GM18507 (cell line): ENCODE measurements at places on chromosomes 12 and 14.

DNA sequence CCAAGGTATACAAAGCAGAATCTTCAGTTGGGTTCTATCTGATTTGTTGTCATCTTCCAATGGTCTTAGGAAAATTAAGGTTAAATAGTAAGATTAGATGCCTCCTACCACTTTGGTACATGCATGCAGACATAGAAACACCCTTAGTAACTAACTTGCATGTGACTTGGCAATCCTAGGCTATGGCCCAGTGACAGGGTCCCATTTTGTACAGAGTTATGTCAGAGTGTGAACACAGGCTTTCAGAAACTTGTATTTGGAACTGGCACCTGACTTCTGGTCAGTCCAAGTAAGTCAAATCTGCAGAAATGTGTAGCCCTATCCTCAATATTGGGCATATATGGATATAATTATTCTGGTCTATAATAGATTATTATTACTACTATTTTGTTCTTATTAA, 53.1 kb downstream of the DAD1 start:
- DNase-seq: no peak

DNA sequence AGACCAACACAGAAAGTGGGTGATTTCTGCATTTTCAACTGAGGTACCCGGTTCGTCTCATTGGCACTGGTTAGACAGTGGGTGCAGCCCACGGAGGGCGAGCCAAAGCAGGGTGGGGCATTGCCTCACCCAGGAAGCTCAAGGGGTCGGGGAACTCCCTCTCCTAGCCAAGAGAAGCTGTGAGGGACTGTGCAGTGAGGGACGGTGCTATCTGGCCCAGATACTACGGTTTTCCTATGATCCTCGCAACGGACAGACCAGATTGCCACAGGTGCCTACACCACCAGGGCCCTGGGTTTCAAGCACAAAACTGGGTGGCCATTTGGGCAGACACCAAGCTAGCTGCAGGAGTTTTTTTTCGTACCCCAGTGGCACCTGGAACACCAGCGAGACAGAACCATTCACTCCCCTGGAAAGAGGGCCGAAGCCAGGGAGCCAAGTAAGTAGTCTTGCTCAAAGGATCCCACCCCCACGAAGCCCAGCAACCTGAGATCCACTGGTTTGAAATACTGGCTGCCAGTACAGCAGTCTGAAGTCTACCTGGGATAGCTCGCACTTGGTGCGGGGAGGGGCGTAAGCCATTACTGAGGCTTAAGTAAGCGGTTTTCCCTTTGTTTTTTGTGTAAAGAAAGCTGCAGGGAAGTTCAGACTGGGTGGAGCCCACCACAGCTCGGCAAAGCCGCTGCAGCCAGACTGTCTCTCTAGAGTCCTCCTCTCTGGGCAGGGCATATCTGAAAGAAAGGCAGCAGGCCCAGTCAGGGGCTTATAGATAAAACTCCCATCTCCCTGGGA, 25.5 kb upstream of the NAA30 start:
- no peak for DNase-seq

DNA sequence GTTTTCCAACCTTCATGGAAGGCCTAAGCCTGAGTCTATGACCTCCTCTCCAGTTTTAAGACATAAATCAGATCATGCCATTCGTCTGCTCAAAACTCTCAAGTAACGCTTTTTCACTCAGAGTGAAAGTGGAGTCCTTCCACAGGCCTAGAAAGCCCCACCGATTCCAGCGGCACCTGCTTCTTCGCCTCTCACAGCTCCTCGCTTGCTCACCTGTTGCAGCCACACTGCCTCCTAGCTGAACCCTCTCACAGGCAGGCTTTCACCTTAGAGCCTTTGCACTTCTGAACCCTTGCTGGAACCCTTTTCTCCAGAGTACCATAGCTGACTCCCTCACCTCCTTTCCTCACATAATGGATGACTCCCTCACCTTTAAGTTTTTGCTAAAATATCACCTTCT, 301.1 kb downstream of the ZFP36L1 start:
- no peak for DNase-seq

- DNase-seq: no peak
These were observed 1217.9 kb downstream of the VRK1 start for GRCh38 chr14:98014851-98015615.

DNA sequence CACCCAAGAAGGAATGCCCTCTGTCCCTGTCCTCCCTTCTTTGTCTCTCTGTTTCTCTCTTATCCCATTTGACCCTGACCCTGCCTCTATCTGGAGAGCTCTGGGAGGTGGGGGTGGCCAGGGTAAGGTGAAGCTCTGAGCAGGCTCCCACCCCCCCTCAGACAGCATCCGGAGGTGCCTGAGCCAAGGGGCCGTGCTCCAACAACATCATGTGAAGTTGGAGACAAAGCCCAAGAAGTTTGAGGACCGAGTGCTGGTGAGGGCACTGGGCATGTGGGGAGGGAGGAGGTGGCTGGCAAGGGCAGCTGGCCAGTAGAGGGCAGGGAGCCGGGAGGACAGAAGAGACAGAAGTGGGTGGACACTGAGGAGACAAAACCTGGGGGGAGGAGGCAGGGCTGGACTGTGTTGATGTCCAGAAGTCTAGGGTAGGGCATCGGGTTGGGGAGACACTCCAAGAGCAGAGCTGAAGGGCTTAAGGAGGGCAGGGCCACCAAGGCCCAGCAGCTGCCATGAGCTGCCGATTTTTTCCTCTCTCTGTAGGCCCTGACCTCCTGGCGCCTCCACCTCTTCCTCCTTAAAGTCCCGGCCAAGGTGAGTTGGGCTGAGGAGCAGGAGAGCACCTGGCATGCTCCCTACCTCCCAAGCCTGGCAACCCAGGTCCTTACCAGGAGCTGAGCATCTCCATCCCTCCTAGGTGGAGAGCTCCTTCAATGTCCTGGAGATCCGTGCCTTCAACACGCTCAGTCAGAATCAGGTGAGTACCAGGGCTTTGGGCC, 1.9 kb downstream of the CARMIL3 start:
- no peak for DNase-seq

GRCh38 chr12:119835068-119835467, 42.1 kb downstream of the CIT start:
- DNase-seq: no peak

DNA sequence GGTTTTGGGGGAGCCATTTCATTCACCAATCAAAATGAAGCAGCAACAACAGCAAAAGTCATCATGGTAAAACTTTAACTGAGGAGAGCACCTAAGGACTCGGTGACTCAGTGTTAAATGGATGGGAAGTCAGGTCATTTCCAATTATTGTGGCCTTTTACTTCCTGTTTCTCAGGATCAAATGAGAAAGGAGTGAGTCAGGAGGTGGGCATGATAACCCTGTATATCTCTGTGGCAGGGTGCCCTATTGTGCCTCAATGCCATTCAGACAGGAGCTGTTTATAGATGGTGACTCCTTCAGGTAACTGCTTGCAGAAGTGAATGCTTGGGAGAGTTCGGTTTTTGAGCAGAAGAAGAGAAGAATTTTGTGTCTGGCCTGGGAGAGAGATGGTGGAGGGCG, 135.5 kb upstream of the CPM start:
- no peak for DNase-seq

DNA sequence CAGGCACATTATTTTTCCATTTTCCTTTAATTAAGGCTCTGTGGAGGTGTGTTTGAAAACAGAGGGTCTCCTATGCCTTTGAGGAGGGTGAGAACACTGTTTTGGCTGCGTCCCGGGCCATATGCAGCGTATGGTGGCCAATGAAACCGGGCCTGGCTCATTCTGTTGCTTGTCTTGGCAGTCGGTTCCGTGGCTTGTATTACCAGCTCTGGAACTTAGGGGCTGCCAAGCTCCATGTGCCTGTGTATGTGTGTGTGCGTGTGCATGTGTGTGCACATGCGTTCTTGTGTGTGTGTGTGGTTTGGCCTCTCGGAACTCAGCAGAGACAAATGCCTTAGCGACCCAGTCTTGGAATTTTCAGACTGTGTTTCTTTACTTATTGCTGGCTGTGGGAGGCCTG, 2.7 kb downstream of the JDP2 start:
- DNase-seq: no peak

- no peak for DNase-seq
These were observed 64.2 kb upstream of the DICER1 start for GRCh38 chr14:95221531-95221930.

DNA sequence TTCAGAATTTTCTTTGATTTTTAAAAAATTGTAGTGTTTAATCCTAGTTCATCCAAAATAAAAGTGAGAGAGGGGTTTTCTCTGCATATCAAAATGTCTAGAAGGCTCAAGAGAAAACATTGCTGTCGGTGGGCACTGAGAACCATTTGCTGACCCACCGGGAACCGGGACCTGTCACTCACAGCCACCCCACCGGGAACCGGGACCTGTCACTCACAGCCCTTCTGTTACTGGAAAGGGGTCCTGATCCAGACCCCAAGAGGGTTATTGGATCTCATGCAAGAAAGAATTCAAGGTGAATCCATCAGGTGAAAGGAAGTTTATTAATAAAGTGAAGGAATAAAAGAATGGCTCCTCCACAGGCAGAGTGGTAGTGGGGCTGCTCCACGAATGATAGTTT, 106.0 kb upstream of the SFSWAP start:
- DNase-seq: no peak

DNA sequence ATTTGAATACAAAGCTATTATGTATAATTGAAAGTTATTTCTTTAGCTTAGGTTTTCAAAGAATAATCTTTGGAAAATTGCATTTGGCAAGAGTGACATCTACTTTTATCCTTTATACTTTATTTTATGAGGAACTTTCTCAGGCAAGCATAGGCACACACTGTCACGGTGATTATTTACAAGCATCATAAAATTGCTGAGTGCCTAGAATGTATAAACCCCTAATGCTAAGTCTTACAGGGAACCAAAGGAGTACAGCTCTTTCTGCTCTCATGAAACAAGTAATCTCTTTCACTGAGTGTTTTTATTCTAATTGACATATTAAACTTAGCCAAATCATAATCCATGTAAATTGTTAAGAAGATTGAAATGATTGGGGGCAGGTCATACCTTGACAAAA, 154.9 kb downstream of the FSCB start:
- no peak for DNase-seq

GRCh38 chr12:50073206-50073605, 11.9 kb upstream of the SMARCD1 start:
- DNase-seq: no peak

- peak; percentile 2 for DNase-seq
These were observed 124.4 kb downstream of the RPS29 start for GRCh38 chr14:49461529-49462401.

DNA sequence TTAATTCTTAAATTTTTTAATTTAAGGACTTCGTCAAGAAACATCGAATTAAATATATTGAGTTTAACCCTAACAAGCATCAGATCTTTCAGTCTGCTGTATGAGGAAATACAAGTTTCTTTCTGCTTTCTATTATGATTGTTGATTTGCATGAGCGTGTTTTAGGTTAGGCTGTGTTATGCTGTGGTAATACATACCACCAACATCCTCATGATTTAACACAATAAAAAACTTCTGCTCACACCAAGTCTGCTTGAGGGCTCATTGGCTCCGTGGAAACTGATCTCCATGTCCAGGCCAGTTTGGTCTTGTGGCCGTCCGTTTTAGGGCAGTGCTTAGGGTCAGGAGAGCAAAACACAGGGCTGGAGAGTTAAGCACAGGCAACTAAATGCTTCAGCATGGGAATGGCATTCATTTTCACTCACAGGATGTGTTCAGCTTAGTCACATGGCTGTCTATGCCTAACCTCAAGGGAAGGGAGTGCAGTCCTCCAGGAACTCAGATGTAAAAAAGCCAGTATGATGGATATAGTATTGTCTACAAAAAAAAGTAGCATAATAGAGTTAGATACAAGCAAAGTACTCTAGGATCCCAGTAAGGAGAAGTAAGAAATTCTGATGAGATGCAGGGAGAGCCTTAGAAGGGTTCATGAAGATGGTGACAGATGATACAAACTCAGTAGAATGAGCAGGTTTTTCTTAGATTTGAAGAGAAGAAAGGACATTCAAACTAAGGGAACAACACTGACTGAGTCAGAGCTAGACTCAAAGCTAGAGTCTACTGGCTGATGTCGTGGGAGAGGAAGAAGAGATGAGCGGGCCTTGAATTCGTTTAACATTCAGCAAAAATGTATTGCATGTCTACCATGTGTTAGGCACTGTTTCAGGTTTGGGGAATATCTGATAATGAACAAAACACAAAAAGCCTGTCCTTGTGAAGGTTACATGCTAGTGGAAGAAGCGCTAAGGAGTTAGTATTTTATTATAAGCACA, 16.3 kb downstream of the MARK3 start:
- no peak for DNase-seq

DNA sequence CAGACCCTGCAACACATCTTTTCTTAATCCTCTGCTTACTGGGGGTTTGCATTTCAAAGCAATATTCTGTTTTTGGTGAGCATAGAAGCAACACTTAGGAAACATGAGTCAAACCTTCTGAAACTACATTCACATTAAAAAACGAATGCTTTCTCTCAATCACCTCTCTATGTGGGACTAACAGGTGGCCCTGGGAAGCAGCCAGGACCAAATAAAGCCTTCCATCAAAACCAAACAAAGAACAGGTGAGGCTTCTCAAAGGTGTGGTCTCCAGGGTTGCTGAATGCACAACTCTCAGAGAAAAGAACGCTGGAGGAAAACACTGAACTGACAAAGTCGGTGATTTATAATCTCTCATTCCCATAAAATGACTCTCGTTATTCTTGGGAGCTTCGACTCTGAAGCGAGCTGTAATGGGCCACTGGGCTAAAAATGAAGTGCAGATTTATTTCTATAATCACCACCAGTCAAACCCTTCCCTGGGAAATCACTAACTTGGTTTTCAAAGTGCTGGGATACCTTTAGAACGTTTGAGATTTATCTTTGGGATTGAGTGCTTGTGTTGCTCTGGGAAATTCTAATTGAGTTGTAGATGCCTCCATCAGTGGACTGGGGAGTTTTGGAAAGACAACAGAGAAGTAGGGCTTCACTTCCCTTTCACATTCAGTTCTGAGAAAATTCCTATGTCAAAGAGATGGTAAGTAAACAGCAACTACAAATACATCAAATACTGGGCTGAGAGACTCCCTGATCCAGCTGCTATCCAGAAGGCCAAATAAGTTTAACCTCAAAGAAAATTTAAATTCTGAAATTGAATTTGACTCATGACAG, 262.0 kb upstream of the TMPO start:
- no peak for DNase-seq

DNA sequence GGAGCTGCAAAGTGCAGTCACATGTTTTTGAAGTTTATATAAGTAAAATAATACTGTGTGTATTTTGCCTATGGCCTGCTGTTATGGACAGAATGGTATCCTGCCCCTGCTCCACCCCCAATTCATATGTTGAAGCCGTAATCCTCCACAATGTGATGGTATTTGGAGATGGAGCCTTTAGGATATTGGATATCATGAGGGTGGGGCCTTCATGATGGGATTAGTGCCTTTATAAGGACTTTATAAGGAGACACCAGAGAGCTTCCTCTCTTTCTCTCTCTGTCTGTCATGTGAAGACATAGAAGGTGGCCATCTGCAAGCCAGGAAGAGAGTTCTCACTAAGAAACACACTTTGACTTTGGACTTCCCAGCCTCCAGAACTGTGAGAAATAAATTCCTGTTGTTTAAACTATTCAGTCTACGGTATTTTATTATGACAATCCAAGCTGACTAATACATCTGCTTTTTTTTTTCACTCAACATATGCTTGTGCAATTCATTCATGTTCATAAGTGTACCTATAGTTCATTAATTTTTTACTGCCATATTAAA, 3.1 kb upstream of the CHPT1 start:
- no peak for DNase-seq
